HuH-7.5 (cell line): ENCODE measurements at places on chromosomes 2 and 18.

- no peak for DNase-seq
Measured at GRCh38 chr2:117273009-117273671, 541.4 kb upstream of the DDX18 start.

- no peak for DNase-seq
Measured at GRCh38 chr2:85265304-85265703, 62.5 kb downstream of the TGOLN2 start.

DNA sequence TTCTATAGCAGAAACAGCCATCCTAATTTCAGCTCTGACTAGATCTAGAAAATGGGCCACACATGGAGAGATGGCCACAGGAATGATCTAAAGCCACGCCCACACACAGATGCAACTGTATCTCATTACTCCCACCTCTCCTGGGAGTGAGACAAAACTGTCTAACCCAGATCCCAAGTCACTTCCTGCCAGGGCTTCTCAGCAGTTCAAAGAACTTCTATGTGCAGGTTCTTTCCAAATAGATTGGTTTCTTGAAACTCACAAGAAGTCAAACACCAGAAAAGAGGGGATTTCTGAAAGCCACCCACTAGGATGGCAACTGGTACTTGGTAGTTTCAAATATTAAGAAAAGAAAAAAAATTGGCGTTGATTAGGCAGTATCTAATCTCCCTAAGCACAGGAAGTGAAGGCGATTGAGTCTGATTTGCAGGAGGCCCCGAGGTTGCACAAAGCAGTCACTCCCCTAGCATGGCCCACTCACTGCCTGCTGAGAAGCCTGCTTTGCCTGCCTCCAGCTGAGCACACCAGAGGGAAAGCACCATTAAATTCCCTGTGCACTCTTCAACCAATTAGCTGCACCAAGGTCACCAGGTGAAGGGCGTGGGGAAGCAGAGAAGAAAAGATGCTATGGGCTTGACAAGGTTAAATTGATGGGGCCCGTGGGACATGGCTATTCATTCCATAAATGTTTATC lies 51.1 kb downstream of the PAPOLG start:
- no peak for DNase-seq

- DNase-seq = no peak
Measured at GRCh38 chr18:3179430-3180089, 40.2 kb downstream of the MYOM1 start.

GRCh38 chr2:238994876-238995275 lies 147.0 kb downstream of the TWIST2 start:
- DNase-seq = no peak

GRCh38 chr2:69589973-69590652 lies 53.4 kb downstream of the AAK1 start:
- DNase-seq = no peak

- DNase-seq = no peak
Measured at GRCh38 chr2:104434318-104434792, 419.6 kb upstream of the POU3F3 start.

DNA sequence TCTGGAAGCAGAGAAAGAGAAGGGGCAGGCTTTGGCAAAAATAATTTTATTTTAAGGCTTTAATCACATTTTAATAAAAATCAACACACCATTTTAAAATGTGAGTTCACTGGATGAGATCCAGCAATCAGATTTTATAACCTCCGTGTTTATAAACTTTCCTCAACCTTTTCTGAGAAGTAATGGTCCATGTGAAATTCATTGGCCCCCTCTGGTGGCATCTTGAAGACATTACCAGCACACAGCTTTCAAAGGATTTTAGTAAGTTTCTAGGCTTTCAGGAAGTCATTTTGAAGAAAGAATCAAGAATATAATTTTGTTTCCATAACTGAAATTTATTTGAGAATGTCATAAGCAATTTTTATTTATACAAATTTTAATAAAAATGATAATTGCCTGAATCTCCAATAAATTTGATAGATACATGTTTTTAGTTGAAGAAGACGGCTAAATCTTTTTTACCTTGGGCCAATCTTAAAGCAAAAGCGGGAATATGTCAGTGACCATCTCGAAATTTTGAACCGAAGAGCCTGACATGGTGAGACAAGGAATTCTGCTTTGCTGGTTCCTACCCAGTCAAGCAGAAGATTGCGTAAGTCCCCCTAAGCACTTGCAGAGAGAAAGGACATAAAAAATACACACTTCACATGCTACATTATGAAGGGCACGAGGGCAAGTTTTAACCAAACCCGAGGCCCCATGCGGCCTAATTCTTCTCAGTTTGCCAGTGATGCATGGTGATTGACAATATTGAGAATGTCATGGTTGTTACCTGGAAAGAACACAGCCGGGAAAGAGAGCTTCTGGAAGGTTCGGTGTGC lies 128.4 kb upstream of the CBLN2 start:
- no peak for DNase-seq

DNA sequence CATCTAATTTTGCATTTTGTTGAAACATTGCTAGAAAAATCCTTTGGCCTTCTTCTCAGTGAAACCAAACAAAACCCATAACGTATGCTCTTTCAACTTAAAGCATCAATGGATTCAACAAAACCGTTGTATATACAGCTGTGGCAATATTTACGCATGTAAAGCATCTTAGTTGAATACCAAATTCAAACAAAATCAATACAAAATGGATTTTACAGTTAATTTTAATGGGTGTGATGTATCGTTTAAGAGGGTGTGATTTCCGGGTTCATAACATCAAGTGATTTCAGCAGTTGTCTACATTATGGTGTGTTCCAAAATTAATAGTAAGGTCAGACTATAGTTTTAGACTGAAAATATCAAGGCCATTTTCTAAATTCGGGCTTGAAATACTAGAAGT lies 198.2 kb downstream of the TGIF1 start:
- no peak for DNase-seq

- DNase-seq = no peak
Measured at GRCh38 chr2:24352664-24353063, 7.7 kb downstream of the ITSN2 start.

- no peak for DNase-seq
Measured at GRCh38 chr2:11080253-11081115, 74.8 kb upstream of the SLC66A3 start.

GRCh38 chr2:160737247-160737646 lies 243.6 kb upstream of the RBMS1 start:
- DNase-seq = no peak

- DNase-seq = peak; percentile 20
Measured at GRCh38 chr18:49814147-49814499, 790 bp upstream of the ACAA2 start.

DNA sequence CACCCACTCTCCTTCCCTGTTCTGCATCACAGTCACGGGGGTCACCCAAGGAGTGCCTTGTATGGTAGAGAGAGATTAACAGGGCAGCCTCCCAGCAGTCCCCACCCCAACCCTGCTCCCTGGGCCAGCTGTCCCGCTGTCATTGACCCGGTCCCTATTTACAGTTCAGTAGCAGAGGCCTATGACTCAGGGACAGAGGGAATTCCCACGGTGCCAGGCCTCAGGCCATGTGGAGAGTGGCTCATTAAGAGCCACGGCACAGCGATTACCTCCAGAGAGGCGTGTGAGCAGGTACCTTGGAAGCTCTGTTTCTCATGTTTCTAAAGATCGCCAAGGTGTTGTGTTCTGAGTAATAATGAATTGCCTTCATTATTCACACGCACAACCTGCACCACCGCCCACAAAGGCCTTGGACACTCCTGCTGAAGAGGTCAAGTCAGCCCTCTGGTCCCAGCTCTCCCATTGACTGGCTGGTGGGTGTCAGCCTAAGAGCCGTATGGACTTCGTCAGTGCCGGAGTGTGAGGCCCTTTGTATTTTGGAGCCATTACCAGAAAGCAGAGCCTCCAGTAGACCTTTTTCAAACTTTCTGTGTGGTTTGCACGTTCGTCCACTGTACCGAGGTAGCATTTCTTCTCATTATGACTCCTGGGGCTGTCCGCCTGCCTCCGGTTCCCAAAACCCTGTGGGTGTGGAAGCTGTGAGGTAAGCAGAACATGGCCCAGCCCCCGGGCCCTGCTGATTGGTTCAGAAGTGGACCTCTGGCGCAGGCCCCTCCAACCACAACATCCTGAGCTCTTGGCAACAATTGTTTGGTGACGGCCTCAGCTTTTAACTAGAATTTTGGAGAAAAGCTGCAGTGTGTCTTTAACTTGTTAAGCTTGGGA lies 47.0 kb downstream of the SERTAD2 start:
- peak; percentile 59 for DNase-seq

DNA sequence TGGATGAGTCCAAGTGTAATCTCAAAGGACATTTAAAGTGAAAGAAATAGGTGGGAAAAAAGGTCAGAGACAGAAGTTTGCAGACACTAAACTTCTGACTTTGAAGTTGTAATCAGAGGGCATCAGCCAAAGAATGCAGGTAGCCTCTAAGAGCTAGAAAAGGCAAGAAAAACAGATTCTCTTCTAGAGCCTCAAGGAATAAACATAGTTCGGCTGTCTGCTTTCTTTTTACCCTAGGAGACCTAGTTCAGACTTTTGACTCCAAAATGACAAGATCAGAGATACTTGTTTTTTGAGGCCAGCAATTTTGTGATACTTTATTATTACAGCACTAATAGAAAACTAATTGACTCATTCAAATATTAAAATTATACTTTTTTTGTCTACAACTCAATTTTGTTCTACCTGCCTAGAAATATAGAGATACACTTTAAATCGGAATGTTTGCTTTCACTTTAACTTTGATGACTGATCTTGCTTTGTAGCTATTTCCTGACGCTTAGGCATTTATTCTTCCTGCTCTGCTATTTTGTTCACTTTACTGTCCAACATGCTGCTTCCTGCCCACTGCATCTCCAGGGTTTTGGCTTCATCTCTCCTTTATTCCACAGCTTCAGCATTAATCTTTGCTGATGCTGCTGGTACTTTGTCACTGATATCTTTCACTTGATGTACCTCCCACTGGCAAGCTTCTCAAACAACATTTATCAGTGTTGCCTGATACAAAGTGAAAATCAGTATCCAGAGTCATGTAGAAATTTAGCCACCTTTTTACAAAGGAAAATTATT lies 272.5 kb downstream of the DSEL start:
- no peak for DNase-seq

DNA sequence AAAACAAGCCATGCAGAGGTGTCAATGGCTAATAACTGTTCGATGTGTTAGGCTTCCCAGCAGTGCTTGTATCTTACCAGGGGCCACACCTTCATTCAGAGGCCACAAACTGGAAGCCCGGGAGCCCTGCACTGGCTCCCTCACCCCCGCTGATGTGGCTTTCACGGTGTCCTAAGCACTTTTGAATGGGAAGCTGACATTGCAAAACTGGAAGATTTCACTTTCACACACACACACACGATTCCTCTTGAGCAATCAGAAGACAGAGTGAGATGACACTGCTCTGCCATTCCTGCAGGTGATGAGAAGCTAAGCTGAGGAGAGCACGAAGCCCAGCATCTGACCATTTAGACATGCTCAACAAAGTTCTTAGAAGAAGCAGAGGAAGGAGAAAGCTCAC lies 8.6 kb upstream of the ZNF407 start:
- no peak for DNase-seq

GRCh38 chr2:9416267-9416961 lies 6.9 kb downstream of the ITGB1BP1 start:
- no peak for DNase-seq

GRCh38 chr2:127092901-127093516 lies 13.9 kb downstream of the BIN1 start:
- no peak for DNase-seq

DNA sequence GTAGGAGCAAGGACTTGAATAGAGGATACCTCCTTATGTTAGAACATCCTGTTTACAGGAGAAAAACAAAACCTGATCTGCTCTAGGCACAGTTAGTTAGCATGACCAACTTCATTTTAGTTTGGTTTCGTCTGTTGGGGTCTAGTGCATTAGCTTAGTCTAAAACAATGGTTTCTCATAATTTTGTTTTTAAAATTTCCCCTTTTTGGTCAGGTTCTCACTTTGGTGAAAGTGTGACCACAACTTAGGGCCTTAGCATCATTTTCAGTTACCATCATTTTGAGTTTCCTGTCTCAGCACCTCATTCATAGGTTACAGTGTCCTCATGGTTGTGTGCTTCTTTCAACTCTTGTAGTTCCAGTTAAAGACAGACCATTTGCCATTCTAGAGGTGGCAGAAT lies 1277.0 kb upstream of the SLC39A10 start:
- DNase-seq = no peak

GRCh38 chr2:183505911-183506310 lies 381.7 kb downstream of the NUP35 start:
- DNase-seq = no peak
